ENCODE measurements at places on chromosomes 5 and 9.

DNA sequence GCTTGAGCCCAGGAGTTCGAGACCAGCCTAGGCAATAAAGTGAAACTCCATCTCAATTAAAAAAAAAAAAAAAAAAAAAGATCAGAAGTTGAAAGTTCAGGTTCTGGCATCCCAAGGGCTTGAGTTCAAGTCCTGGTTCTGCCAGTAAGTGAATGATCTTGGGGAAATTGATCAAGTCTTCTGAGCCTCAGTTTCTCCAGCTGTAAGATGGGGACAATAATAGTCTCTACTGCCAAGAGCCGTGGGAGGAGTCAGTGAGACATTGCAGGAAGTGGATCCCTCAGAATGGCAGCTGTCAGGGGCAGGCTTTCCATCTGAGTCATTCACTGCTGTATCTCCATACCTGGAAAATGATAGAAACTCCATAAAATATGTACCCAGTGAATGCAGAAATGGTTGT, 37.8 kb upstream of the FUBP3 start:
- no peak for DNase-seq

GRCh38 chr5:142807372-142807911, 37.3 kb downstream of the ARHGAP26 start:
- DNase-seq: no peak

DNA sequence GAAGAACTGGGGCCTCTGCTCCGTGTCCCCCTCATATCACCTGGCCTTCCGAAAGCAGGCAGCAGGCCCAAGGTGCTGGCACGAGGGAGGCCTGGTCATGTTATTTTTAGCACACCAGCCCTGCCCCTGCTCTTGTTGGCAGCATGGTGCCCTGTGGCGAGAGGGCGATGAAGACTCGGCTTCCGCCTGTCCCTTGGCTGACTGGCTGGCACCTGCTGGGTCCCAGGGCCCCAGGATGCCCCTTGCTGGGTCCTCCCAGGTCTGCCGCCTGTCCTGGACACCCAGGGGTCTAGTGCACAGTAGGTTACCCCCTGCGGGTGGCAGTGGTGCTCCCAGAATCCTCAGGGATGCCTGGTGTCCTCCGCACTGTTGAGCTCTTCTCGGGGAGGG, 77.0 kb downstream of the RXRA start:
- DNase-seq: no peak

DNA sequence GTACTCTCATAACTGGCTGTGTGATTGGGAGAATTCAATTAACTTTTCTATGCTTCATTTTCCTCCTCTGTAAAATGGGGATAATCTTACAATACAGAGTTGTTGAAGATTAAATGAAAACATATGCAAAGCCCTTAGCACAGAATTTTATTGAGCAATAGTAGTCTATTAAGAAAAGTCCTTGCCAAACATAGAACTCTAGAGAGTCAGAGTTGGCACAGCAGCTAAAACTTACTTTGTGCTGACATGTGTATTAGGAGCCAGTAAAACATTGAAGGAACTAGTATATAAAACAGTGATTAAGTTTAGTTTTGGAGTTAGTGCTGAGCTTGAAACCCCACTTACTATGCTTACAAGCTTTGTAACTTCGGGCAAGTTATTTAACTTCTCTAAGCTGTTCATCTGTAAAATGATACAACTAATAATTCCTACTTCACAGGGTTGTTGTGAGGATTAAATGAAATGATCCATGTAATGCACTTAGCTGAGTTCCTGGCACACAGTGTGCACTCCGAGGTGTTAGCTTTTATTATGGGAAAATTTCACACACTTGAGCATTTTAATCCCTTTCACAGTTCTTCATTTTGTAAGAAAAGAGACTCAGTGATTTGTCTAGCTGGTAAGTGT, 20.0 kb upstream of the GRIN3A start:
- no peak for DNase-seq

GRCh38 chr5:31365776-31366175, 166.1 kb downstream of the DROSHA start:
- no peak for DNase-seq

DNA sequence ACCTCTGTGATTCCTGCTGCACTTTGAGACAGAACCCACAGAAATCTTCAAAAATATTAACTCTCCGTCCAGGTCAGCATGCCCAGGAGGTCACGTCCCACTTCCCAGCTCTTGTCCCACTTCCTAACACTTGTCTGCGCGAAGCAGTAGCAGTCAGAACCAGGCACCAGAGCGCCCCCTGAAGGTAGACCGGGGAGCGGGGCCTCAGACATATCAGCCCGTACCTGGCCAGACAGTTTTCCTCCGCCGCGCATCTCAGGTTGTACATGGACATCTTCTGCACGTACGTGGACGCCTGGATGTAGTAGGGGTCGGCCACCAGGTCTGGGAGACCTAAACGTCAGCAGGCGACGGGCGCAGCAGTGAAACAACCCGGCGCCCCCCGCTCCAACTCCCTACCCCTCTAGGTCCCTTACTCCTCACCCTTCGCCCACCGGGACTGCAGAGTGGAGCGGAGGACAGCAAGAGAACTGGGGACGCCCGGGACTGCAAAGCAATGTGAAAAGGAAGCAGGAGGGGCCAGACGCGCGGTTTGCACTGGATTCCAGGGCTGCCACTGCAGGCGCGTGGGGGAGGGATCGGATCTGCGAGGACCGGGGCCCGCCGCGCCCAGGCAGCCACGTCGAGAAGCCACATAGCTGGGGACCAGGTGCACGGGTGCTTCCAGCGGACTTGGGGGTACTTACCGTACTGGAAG, 1.2 kb downstream of the LOX start:
- DNase-seq: peak; percentile 91

DNA sequence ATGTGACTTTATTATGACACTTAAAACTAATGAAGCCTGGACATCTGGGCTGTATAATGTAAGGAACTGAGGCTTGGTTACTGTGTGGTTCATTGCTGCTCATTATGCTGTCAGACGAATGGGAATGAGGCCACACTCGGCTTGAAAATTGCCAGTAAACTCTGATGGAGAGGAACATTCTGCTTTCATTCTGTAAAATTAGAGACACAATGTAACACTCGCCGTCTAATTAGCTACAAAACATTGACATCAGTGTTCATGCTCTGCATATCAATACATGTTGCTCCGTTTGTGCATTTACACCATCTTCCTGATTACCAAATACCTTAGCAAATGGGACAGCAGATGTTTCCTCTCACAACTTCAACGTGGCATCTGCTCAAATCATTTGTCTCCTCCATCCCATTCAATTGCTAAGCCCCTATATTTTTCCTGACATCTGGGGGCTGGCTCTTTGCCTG, 133.0 kb downstream of the SLC28A3 start:
- DNase-seq: no peak

- DNase-seq: no peak
These were observed 18.5 kb upstream of the TOR2A start for GRCh38 chr9:127753622-127754021.

GRCh38 chr9:113935677-113936380, 59.7 kb downstream of the ZNF618 start:
- no peak for DNase-seq

DNA sequence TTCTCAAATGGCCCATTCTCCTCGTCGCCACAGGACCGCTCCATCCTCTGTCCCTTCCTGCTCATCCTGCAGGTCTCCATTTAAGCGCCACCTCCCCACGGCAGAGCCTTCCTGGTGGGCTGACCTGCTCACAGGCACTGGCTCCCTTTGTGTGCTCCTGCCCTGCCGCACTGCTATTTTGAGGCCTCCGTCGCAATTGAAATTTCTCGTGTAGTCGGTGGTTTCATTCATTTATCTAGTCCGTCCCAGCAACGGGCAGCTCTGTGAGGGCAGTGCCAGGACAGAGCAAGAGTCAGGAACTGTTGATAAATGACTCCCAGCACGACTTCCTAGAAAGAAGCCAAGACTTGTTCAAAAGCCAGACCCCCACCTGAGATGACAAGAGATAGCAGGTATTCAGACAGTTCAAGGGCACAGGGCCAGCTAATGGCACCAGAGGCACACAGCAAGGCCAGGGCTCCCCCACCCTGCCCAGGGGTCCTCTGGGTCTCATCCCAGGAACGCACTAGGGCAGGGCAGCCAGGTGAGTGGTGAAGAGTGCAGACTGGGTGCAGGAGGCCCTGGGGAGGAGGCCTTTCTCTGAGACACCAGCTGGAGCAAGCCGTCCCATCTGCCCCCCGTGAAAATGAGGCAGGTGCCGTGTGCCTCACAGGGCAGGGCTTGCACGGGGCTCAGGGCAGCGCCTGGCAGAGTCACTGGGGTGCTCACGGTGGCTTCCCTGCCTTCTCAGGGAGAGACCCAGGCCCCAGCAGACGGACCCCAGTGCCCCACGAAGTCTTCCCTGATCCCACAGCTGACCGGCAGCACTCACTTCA, 36.9 kb downstream of the FAM78A start:
- DNase-seq: no peak

DNA sequence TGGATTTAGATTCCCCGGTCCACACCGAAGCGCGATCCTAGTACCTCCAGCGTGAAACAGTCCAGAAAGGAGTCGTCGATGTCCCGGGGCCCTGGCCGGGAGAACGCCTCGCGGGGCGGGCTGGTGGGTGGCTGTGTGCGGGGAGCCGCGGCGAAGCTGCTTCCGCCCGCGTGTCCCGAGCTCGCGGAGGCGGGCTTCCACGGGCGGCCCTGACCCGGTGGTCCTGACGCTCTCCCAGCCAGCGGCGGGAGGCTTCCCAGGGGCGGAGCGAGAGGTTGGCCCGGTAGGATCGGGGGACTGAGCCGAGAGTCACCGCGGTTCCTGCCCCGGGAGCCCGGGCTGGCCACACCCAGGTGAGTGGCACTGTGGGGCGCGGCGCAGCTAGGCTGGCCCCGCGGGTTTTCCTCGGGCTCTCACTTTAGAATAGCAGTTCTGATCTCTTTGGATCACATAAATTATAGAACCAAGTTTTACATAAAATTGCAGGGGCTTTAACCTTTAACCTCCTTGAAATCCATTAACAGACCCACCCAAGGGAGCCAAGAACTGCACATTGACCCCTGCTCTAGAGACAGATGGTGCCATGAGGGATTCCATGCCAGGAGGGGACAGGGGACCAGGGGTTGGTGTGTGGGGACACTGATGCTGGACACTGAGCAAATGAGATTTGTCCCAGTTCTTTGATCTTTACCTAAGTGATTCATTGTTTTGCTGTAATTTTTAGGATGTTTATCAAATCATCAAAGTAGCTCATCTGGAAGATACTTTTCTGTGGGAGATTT, 29.2 kb upstream of the IL31RA start:
- no peak for DNase-seq

GRCh38 chr9:131627648-131628458, 82.5 kb downstream of the PRRT1B start:
- DNase-seq: peak; percentile 82

DNA sequence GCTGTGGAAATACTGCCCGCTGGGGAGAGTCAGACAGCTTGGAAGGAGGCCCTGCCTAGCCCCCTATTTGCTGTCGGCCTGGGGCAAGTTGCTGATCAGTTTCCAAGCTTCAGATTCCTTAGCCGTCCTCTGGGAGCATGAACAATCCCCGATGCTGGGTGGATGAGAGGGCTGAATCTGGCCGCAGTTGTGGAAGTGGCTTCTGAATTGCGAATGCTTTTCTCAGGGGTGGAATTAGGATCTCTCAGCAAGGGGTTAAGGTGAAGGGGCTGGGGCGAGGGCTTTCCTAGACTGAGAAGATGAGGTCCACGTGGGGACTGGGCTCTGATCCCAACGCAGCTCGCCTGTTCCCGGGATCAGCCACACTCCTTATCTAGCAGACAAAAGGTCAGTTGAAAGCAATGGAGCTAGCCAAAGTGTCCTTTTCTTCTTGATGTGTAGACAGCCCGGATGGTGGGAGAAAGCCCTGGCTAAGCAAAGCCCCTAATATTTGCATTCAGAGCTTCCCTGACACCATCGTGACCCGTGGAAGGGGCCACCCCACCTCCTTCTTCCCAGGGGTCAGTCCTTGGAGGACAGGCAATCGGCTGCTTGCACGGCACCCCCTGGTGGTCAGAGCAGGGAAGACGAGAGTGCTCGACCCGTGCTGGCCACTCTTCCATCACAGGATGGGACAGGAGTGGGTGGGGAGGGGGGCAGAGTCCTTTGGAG, 54.9 kb downstream of the COL15A1 start:
- no peak for DNase-seq

GRCh38 chr5:165152058-165152457, 1646.6 kb downstream of the MAT2B start:
- DNase-seq: no peak

- no peak for DNase-seq
These were observed 388.8 kb downstream of the KDM4C start for GRCh38 chr9:7146582-7146981.

DNA sequence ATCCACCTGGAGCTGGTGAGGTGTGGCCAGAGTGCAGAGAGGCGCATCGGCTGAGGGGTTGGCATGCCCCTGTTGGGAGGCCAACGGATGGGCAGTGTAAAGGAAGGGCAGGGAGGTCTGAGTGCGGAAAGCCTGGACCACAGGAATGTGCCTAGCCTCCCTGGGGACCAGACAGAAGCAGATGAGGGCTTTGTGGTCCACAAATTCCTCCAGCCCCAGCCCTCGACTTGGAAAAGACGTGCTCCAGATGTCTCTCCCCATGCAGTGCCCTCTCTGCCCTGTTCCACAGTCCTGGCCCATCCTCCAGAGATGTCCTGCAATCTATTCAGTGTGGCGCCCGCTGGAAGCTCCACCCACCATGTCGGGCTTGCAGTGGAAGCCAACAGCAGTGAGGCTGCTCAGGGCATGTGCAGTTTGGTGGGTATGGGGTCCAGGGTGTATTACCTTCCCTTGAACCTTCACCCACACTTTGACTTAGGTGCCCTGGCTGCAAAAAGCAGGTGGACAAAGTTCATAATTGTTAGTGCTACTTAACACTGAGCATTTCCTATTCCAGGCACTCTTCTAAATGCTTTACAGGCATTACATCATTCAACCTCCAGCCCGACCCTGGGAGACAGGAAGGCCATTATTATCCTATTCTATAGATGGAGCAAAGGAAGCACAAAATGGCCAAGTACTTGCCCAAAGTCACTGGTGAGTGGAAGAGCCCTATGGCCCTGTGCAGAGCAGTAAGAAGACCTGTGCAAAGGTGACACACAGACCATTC, 120.2 kb upstream of the SLC25A48 start:
- peak; percentile 33 for DNase-seq

DNA sequence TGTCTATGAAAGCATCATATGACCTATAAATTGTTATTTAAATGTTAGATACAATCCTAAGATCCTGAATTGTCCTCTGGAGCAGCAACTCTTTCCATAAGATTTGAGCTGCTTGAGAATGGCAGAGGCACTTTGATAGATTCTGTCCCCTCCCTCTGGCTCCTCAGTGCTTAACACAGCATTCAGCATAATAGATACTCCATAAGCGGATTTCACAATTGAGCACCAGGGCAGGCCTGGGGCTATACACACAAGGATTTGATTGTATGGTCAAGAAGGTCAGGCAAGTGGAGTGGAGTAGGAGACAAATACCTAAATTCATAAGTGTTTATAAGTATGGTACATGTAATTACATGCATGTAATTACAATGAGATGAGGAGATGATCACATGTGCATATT, 96.3 kb downstream of the FOXD1 start:
- no peak for DNase-seq

All from ascending aorta (tissue), 2 donors.